Dermis blood vessel endothelial cell (primary cell): ENCODE measurements at places on chromosomes 1 and 21.

- peak; percentile 46 for DNase-seq
Observed at GRCh38 chr1:235601104-235601503, 48.5 kb downstream of the GNG4 start.

DNA sequence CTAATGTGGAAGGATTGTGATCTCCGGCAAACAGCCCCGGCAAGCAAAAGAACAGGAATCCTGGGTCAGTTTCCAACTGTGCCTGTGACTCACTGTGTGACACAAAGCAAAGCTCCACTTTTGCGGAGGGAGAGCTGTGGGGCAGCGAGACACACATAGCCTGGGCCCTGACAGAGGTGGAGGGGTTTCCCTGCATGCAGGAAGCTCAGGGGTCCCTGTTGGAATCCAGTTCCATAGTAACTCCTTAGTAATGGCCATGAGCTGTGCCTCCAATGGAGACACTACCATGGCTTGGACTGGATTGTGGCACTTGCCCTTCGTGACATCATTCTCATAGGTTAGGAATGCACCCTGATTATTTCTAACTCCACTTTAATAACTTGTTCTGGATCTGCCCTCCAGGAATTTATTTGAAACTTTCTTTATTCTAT, 47.0 kb upstream of the ATF3 start:
- DNase-seq = peak; percentile 49

- DNase-seq = no peak
Observed at GRCh38 chr1:177211231-177211630, 40.5 kb downstream of the BRINP2 start.

DNA sequence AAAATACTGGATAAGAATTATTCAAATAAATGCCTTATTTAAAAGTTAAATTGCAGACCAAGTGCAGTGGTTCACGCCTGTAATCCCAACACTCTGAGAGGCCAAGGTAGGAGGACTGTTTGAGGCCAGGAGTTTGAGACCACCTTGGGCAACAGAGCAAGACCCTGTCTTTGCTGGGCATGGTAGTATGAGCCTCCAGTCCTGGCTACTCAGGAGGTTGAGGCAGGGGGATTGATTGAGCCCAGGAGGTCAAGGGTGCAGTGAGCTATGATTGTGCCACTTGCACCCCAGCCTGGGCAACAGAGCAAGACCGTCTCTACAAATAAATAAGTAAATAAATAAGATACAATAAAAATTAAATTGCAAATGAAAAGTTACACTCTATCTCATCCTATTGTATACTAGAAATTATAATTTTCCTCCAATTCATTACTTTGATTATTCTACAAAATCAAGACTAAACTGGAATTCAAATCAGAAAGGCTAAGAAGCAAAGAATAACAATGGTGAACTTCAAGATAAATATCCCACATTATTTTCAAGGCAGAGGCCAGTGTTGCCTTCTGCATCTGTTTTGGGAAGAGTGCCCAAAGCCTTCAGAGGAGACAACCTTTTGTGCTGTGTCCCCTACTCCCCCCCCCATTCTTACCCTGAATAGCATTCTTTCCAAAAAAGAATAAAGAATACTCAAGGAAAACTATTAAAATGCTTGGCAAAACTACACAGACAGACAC, 73.3 kb upstream of the IRF2BP2 start:
- DNase-seq = no peak

- DNase-seq = peak; percentile 71
Observed at GRCh38 chr1:75265792-75266191, 131.6 kb downstream of the LHX8 start.

- DNase-seq = no peak
Observed at GRCh38 chr1:215807911-215808436, 240.9 kb downstream of the KCTD3 start.

- DNase-seq = peak; percentile 65
Observed at GRCh38 chr1:221141606-221142285, 262.5 kb downstream of the HLX start.

- no peak for DNase-seq
Observed at GRCh38 chr1:196655494-196655893, 3.7 kb downstream of the CFH start.

- DNase-seq = peak; percentile 66
Observed at GRCh38 chr1:219143735-219144134, 29.9 kb upstream of the LYPLAL1 start.

- DNase-seq = peak; percentile 38
Observed at GRCh38 chr1:22347854-22348760, 103.5 kb upstream of the ZBTB40 start.

- no peak for DNase-seq
Observed at GRCh38 chr1:215830226-215830810, 263.2 kb downstream of the KCTD3 start.

DNA sequence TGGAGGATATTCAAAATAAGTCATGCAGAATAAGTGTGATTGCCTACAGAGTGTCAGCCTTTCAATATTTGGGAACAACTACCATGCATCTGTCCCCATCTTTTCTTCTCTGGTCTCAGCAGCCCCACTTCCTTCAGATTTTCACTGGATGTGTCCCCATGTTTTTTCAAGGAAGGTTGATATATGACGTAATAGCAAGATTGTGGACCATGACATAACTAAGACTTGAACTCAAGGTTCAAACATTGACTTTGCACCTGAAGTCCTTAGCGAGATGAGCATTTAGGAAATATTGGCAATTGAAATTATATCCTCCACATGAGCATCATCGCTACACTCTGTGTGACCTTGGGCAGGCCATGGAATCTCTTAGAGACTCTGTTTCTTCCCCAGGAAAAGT, 5.8 kb downstream of the NAV1 start:
- no peak for DNase-seq

DNA sequence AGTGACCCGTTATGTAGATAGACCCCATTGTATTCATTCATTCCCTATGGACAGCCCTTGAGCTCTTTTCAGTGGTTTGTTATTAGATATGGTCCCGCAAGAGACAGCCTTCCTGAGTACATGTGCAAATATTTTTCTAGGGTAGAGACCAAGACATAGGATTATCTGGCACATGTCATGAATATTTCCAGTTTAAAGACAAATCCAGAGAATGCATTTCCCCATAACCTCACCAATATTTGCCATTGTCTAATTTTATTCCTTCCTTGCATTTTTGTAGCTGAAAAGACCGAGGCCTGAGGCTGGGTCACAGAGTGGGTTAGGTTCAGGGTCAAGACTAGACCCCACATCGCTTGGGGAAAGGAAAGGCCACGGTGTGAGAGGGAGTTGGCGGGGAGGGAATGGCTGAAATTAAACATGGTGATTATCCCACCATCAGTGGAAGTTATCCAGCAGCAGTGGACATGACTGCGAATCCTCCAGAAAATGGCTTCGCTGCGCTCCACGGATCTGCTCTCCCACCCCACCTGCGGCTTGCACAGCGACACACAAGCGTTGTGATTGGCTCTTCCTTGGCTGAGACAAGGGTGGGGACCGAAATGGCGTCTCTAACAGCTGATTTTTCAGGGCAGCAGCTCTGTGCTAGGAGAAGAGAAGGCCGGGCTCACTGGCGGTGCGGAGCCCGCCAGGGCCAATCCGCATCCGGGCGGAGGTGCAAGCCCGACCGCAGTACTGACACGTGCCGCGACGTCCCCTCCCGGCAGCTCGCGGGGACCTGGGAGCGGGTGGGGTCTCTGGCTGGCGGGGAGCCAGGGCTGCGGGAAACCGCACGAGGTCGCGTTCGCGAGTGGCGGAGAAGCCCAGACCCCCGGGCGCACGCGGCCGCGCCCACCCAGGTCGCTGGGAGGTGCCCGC, 16.1 kb upstream of the STMN1 start:
- peak; percentile 44 for DNase-seq

DNA sequence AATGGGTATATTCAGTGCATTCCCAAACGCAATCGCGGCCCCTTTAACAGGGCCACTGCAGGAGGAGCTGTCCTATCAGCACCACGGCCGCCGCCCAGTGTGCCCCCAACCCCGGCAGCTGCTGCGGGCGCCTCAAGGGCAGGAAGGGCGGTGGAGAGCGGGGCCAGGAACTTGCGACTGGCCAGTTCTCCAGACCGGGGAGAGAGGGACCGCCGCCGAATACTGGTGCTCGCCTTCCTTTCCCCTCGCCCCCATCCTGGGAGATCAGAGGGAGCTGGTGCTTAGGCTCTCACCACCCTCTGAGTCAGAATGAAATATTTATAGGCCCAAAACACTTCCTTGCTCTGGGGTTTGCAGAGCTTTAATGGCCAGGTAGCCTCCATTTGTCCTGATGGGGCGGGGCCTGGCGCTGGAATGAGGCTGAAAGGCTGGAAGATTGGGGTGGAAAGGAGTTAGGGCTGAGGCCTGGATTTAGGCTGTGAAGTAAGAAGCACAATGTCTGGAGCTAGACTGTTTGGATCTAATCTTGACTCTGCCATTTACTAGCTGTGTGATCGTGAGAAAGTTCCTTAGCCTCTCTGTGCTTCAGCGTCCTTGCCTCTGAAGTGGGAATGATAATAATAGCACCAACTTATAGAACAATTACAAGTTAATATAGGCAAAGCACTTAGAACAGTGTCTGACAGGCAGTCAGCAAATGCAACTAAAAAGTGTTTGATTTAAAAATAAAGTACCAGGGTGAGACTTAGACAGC, 75.5 kb downstream of the NAV1 start:
- peak; percentile 56 for DNase-seq

- DNase-seq = no peak
Observed at GRCh38 chr21:38469642-38470041, 28.6 kb downstream of the ERG start.

DNA sequence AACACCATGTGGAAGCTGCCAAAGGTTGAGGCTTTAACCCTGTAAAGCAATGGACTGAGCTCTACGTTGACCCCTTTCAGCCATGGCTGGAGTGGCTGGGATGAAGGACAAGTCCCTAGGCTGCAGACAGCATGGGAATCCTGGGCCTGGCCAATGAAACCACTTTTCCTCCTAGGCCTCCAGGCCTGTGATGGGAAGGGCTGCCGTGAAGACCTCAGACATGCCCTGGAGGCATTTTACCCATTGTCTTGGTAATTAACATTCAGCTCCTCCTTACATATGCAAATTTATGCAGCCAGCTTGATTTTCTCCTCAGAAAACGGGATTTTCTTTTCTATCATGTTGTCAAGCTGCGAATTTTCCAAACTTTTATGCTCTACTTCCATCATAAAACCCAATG, 214.5 kb downstream of the RGS7 start:
- no peak for DNase-seq

DNA sequence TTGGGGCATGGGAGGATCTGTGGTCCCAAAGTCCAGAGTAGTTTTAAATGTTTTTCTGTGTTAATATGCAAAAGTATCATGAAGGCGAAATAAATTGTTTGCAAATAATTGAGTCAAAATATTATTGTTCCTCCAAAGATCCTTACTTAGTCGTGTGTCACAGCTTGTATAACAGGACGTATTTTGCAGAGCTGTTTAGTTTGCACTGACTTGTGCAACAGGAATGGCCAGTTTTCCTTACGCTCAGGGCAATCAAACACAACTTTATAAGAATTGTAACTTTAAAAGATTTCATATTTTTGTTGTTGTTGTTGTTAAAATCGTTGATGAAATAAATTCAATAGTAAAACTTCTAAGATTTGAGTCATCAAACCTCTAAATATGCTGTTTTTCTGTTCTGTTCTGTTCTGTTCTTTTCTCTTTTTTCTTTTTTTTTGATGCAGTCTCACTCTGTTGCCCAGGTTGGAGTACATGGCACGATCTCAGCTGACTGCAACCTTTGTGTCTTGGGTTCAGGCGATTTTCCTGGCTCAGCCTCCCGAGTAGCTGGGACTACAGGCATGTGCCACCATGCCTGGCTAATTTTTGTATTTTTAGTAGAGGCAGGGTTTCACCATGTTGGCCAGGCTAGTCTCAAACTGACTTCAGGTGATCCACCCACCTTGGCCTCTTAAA, 60.6 kb downstream of the UCK2 start:
- DNase-seq = no peak

- DNase-seq = no peak
Observed at GRCh38 chr1:6519491-6519934, 28.0 kb upstream of the PLEKHG5 start.

- no peak for DNase-seq
Observed at GRCh38 chr1:16112596-16113555, 39.4 kb upstream of the FAM131C start.

DNA sequence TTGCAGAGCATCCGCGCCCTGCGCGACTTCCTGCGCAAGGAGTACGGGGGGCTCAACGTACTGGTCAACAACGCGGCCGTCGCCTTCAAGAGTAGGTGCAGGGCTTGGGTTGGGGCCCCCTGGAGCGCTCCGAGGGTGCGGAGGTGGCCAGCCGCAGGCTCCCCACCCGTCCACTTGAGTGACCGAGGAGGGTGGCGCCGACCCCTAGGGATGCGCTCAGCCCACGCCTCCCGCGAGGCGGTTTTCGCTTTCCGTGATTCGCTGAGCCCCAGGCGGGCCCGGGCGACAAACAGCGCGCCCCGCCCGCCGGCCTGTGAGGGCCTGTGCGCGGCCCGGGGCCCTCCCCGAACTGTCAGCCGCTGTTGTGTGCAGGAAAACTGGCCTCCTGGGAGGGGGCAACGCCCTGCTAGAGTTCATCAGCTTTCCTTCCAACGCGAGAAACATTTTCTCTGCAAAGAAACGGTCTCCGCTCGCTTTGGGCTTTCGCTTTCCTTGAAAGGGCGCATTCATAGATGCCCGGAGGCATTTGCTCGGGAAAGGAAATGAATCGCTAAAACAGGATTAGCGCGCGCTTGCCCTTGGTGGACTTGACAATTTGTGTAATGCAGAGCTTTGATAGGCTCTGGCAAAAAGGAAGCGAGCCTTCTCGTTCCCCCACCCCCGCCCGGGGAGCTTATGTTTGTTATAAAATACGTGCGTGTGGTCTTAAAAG, 668 bp downstream of the CBR3 start:
- DNase-seq = peak; percentile 75

GRCh38 chr1:173017792-173018191, 32.9 kb downstream of the TNFSF18 start:
- no peak for DNase-seq

- DNase-seq = peak; percentile 82
Observed at GRCh38 chr1:154961207-154962155, at the start of gene PYGO2. PYGO2 (minus strand) TSS chr1:154961782; CDS start chr1:154961576, 206 bp downstream.

- peak; percentile 78 for DNase-seq
Observed at GRCh38 chr1:15246960-15247614, at the start of gene FHAD1. FHAD1 (plus strand) TSS chr1:15247223; CDS start chr1:15251785, 4,562 bp downstream.

GRCh38 chr1:207218512-207219362, 102.7 kb upstream of the CD55 start:
- peak; percentile 72 for DNase-seq

DNA sequence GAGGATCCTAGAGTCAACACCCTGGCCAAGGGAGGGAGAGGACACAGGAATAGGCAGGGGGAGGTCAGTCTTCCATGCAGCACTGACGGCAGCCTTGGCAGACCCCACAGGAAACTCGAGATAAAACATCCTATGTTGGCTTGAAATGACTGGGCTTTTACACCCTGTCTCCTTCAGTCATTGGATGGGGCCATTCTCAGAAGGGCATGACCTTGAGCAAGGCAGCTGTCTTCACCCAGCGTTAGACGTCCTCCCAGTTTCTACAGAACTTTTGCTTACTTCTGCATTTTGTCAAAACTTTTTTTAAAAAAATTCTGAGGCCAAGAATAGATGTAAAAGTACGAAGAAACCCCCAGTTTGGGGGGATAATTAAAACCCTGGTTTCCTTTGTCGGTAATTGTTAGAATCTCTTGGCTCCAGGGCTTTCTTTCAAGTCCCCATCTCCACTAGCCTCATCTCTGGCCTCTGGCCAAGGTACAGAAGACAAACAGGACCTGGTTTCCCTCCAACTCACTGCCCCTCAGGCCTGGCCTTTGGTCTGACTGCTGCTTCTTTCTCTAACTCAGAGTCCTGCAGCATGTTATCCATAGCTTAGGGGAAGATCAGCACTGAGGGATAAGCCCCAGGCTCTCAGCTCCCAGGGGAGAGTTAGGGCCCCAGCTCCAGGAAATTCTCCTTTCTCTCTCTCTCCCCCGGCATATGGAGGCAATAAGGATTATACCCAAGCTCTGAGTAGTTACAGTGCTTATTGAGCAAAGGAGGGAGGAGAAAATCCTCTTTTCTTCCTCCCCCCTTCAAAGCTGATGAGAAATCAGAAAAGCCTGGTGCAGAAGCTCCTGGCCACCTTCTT, 51.6 kb upstream of the KCND3 start:
- no peak for DNase-seq
